ENCODE measurements at places on chromosomes 6 and 20. TPM values are rescaled to one million over a fixed set of nuclear protein-coding genes. Genes with fewer than 3 reads are reported as not detected.

DNA sequence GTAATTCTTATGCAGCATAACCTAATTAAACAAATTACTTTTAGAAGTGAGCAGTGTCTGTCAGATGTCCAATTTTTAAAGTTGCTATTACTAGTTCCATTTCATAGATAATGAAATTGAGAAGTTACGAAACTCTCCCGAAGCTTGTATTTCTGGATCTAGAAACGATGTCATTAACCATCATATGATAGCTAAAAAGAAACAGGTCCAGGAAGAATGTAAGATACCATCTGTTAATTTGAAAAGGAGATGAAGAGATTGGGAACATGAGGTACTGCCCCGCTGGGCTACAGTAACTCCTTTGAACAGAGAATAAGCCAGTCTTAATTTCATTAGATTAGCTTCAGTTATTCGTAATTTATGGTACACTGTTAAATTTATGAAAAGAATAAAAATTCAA, 47.5 kb upstream of the TMX4 start:
- no peaks in the 10 kb centered on the region for H3K36me3 ChIP-seq
- H3K27ac ChIP-seq, result no peak overlapping the region
- H3K4me3 ChIP-seq, result no peak overlapping the region

DNA sequence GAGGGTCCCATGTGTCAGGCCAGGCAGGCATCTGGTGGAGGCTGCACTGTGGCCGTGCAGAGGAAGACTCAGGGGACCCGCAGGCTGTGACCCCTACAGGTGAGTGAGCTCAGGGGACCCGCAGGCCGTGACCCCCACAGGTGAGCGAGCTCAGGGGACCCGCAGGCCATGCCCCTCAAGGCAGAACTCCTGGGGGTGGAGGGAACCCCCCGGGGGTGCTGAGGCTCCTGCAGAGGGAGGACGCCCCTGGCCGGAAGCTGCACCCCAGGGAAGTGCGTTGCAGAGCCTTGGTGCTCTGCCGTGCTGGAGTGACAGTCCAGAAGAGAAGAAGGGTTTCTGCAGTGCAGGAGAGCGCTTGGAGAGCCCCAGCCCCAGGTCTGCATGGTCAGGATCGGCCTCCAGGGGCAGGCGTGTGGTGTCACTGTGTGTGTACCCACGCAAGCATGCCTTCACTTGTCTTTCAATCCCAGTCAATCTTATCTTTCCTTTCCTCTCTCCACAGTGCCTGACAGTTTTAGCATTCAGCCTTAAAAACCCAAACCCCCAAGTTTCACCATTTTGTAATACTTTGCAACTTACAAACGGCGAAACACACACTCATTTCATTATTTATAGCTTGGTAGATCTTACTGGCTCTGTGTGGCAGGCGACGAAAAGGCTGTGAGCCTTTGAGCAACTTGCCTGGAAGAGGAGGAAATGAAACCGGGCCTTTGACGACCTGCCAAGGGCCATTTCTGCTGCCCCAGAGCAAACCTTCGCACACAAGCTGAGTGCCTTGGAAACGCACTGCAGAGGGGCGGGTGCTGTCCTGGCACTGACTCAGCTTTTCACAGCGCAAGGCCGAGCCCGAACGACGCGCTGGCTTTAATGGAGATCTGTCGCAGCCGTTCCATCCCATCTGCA, 101.4 kb upstream of the AGPAT4 start:
- peak overlapping the region; percentile 52 for H3K27ac ChIP-seq
- H3K4me1 ChIP-seq, result no peaks in the 10 kb centered on the region
- peak; percentile 48 for DNase-seq
- H3K4me3 ChIP-seq, result no peak overlapping the region
- no peaks in the 10 kb centered on the region for H3K36me3 ChIP-seq

C20orf144 gene
- not detected for total RNA-seq

- no peak for DNase-seq
- no peak overlapping the region for H3K27ac ChIP-seq
These were observed 22.7 kb downstream of the HLA-DRB1 start for GRCh38 chr6:32566957-32567356.

B3GALT4 gene
- total RNA-seq, result 11.7 TPM

All from cardiac muscle cell (in vitro differentiated cells and primary cell).